ENCODE measurements at places on chromosomes 13 and 19. TPM values are rescaled to one million over a fixed set of nuclear protein-coding genes. Genes with fewer than 3 reads are reported as not detected.

- DNase-seq = peak; percentile 82
Observed at GRCh38 chr13:35994131-35994966, 136.8 kb downstream of the DCLK1 start.

The CEACAM16 gene
- not detected for total RNA-seq

GRCh38 chr13:108968566-108968965, 339.2 kb downstream of the MYO16 start:
- no peak for DNase-seq

The CCDC122 gene
- total RNA-seq = 4.9 TPM

DNA sequence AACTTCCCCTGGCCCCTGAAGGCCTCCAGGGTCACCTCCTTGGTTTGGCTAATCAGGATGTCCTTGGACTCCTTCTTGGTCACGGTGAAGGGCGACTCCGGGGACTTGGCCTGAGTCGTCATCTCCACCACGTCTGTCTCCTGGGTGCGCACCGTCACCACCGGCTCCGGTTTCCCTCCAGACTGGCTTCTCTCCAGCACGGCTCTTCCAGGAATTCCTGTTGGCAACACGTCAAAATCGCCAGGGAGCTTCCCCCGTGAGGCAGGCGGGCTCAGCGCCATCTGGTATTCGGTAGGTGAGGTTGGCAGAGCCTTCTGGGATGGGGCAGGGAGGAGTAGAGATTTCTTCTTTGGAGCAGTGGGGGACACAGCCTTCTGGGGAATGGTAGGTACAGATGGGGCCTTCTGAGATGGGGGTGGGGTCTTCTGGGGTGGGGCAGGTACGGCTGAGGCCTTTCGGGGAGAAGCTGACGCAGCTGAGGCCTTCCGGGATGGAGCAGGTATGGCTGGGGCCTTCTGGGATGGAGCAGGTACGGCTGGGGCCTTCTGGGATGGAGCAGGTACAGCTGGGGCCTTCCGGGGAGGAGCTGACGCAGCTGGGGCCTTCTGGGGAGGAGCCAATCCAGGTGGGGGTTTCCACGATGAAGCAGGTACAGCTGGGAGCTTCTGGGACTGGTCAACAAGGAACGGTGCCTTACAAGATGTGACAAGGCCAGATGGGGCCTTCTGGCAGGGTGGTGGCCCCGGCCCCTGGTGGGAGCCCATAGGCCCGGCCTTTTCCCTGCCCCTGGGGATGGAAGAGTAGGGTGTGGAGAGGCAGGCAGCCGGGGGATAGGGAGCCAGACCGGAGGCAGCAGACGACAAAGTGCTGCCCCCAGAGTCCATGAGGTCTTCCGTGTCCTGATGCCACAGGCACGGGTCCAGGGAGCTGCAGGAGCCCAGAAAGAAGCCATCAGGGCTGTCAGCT, 3.8 kb downstream of the GARIN5B start:
- DNase-seq = no peak
